Activated CD4-positive, alpha-beta T cell treated with anti-CD3 and anti-CD28 coated beads for 24 hours (primary cell): ENCODE measurements at places on chromosomes 1 and 21.
A peak's percentile ranks its signal among the peaks of the same experiment; 100 is the strongest.

- DNase-seq = no peak
These were observed 31.6 kb downstream of the DOP1B start for GRCh38 chr21:36188081-36188681.

DNA sequence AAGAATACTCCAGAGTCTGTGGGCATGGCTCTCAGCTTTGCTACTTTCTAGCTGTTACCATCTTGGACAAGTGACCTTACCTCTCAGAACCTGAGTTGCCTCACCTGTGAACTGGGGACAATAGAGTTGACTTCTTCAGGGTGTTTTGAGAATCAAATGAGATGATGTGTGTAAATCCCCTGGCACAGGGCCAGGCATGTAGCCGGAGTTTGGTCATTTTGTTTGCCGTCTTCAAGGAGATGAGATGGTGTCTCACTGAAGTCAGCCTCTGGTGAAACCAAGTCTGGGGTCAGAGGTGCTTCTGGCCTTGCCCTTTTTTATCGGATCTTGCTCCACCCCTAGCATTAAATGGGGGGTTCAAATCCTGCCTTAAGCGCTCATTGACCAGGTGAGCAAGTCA, 149.2 kb upstream of the TMEM51 start:
- no peak for DNase-seq

- no peak for DNase-seq
These were observed 681.5 kb downstream of the LRRIQ3 start for GRCh38 chr1:73516451-73516850.

GRCh38 chr1:77313491-77313890, 31.7 kb downstream of the AK5 start:
- peak; percentile 2 for DNase-seq

DNA sequence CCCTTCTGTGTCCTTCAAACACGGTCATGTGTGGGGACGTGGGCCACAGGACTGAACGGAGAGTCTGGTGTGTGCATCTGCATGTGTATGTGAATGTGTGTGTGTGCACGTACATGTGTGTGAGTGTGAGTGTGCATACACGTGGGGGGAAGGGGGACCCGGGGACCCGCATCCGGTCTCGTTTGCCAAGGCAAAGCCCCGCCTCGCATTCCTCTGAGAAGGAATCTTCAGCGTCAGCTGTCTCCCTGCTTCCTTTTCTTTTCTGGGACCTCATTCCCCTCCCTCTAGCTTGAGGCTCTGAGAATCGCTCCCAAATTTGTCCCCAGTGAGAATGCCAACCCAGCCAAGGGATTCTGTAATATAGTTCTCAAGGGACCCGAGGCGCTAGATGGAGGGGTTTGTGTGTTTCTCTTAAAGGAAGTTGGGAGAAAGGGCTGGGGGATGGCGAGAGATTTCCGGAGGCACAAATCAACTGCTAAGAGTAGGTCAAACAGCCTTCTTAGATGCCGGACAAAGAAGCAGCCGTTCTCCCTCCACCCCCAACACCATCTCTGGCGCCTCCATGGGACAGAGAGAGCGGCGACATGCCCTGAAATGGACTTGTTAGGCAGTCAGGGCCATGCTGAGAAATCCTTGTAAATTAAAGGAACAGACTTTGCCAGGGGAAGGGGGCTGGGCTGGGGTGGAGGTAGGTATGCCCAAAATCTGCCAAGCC, 6.6 kb downstream of the IFFO2 start:
- no peak for DNase-seq

DNA sequence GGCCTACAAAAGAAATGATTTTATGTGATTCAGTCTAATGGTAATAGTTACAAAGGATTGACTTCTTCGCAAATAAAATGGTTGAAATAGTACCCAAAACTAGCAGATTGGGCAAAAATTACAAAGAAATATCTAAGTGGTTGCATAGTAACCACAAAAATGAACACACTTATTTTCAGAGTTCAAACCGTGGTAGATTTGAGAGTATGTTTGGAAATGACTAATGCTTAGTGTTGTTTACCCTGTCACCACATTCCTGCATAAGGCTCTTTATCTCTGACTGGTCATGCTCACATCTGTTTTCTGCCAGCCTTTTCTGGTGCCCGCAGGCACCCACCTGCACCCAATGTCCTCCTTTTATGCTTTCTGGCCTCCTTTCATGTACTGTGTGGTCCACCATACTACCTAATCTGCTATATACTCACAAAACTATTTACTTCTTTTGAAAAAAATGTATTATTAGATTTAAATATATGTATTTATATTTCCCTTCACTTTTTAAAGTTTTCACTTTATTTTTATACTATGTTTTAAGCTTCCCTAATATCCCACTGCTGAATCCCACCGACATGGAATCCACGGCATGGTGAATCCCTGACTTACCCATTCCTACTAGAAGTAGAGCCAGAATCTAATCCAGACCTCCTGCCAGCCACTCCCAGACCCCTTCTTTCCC, 30.3 kb downstream of the PTPRC start:
- DNase-seq = no peak

DNA sequence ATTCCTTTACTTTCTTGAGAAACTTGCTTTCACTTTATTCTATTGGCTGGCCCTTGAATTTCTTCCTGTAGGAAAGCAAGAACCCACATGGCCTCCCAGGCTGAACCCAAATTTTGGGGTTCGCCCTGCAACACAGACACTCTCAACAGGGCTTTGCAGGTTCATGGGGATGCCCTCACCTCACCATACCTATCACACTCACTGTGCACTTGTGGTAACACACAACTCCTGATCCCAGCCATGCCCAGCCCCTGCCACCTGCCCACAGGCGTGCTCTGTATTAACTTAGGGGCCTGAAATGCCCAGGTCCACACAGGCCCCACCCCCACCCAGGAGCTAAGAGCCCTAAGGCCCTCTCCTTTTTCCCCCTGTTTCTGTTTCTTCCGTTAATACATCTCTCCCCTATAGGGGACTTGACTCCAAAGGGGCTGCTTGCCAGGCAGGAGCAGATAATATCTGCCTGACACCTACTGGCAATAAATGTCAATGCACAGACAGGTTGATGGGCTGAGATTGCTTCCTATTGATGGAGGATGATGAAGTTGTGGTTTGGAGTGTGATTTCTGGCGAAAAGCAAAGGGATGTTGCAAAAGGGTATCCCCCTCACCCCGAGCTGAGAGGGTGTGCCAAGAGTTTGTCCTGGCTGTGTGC, 171.5 kb downstream of the AJAP1 start:
- DNase-seq = no peak

- no peak for DNase-seq
These were observed 139.4 kb upstream of the RAB4A start for GRCh38 chr1:229131243-229132105.

DNA sequence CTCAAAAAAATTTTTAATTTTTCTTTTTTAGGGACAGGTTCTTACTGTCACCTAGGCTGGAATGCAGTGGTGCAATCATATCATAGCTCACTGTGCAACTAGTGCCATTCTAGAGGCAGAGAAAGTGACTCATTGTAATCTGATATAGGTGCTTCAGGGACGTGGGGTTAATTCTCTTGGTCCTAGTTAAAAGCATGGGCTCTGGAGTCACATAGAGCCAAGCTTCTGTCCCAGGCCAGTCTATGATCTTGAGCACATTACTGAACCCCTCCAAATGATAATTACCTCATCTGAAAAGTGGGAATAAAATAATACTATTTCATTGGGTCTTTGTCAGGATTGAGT, 1.1 kb upstream of the ADIPOR1 start:
- DNase-seq = no peak

- no peak for DNase-seq
These were observed 70.4 kb upstream of the ANGPTL1 start for GRCh38 chr1:178941261-178941689.

DNA sequence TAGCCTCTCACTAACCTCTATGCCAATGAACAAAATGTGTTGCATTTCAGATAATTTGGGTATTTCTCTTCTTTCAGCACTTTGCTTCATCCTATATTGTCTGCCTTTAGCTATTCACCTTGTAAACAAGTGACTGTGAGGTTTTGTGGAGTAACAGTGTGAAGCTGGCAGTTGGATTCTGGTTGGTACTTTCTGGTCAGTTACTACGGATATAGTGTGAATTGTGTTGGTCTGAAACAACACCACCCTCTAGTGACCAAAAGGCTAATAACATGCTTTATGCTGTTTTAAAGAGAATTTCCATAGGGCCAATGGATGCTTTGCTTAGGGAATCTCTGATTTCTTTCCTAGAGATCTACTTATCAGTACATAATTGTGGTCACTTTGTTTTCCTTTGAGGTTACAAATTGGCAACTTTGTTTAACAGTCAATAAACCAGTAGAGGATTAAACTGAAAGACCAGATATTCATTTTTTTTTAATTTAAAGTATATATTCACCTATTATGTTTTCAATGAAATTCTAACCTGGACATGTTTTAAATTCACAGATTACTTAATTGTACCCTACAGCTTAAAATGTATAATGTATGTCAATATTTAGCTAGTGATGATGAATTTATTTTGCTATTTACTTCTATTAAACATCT, 2.5 kb upstream of the PTGER3 start:
- DNase-seq = no peak

DNA sequence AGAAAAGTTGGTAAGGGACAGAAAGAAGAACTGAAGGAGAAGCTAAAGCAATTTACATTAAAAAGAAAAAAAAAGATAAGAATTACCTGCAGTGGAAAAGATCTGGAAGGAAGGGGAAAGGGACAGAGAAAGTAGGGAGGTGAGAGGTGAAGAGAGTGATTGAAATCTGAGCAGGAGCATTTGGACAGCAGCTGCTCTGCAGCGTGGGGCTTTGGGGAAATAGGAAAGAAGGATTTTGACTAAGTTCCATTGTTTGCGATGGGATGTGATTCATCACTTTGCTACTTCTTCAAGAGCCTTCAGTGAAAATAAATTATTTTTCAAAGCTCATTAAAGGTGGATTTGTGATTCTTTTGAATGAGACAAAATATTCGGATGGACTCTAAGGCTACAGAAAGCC, 26.1 kb upstream of the NMNAT2 start:
- DNase-seq = no peak

GRCh38 chr21:14754259-14754604, 208.1 kb upstream of the SAMSN1 start:
- no peak for DNase-seq

GRCh38 chr1:40876891-40877290, 14.7 kb upstream of the CITED4 start:
- no peak for DNase-seq

DNA sequence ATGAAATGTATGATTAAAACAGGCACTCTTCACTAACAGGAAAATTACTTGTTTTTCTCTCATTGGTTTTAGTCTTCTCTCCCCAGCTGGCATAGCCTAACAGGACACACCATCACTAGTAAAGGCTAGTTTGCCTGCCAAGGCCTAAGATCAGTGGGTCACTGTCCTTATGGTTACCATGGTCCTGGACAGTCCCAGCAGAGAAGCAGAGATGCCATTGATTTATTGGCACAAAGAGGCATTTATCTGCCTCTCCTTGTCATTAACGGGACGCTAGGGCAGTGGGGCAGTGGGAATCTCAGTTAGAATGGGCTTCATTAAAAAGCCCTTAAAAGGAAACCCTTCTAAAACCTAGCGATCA, 13.9 kb downstream of the CD247 start:
- no peak for DNase-seq

DNA sequence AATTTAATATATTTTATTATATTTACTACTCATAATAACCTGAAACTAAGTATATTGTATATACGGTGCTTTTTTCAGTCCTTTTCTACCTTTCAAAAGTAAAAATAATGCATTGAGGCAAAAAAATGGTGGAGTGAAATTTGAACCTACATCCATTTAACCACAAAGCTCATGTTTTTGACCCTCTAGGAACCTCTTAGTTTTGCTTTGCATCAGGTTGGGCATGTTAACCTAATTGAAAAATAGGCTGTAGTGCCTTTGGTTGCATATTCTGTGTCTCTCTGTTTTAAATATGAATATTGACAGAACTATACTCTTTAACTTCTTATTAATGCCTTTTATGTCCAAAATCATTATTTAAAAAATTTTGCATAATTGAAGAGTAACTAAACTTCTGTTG, 3.8 kb downstream of the SGIP1 start:
- DNase-seq = no peak

- peak; percentile 50 for DNase-seq
These were observed 6.7 kb downstream of the UROD start for GRCh38 chr1:45018599-45019230.

- DNase-seq = no peak
These were observed 298.2 kb upstream of the LRRC7 start for GRCh38 chr1:69269491-69269890.

DNA sequence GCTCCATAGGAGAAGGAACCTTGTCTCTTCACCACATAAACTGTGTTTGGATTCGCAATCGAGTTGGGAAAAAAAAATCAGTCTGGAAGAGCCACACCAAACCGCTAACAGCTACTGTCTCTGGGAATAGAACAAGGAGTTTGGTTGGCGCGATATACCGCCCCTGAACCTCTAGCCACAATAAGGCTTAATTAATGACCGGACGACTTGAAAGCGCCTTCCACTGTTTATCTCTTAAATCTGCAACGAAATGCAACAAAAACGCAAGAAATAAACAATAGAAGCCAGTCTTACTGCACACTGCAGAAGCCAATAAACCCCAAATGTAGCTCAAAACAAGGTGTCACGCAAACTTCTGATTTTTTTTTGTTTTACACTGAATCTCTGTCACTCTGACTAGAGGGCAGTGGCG, 10.9 kb downstream of the BTBD19 start:
- no peak for DNase-seq

DNA sequence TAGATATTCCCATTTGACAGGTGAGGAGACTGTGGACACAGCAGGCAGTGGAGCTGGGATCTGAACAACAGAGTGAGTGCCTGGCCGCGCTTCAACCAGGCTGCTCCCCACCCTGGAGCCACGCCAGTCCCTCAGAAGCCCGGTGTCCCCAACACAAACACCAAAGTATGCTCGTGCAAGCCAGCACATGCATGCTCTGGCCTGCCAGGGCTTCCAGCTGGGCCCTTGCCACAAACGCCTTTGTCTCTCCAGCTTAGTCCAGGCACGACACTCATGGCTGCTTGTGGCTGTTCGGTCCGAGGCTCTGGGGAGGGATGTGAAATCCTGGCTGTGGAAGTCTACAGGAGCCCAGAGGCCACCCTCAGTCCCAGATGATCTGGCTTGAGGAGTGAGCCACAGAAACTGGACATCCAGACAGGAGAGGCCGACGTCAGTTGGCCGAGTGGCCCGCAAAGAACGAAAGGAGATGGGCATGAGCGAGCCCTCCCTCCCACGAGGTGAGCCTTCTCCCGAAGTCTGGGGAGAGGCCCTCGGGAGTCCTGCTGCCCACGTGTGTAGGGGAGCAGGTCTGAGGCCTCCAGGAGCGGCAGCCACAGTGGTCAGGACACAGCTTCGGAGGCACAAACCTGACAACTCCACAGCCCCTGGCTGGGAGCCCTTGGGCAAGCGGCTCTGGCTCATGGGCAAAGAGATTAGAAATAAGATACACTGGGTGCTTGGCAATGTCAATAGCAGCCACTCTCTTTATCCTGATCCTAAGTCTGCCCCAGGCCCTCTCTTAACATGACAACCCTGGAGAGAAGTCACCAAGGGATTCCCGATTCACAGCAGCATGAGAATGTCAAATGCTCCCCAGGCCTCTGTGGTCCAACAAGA, 117.1 kb upstream of the IFFO2 start:
- no peak for DNase-seq

DNA sequence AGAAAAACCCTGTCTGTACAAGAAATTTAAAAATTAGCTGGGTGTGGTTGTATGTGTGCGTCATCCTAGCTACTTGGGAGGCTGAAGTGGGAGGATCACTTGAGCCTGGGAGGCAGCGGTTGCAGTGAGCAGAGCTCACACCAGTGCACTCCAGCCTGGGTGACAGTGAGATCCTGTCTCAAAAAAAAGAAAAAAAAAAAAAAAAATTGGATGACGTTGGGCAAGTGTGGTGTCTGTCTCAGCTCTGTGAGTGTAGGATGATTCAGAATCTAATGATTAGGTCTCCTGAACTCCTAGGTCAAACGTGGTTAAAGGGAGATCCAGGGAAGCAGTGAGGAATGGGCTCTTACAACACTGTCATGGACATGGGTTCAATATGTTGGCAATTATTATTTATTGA, 435.9 kb downstream of the KIF26B start:
- DNase-seq = no peak
